ENCODE measurements at places on chromosomes 3 and 15.

GRCh38 chr3:47370887-47371697, 9.7 kb upstream of the PTPN23 start:
- DNase-seq: no peak

GRCh38 chr15:62777671-62778070, 264.9 kb upstream of the TPM1 start:
- DNase-seq: no peak

- no peak for DNase-seq
These were observed 207.1 kb downstream of the MEIS2 start for GRCh38 chr15:36893276-36893675.

DNA sequence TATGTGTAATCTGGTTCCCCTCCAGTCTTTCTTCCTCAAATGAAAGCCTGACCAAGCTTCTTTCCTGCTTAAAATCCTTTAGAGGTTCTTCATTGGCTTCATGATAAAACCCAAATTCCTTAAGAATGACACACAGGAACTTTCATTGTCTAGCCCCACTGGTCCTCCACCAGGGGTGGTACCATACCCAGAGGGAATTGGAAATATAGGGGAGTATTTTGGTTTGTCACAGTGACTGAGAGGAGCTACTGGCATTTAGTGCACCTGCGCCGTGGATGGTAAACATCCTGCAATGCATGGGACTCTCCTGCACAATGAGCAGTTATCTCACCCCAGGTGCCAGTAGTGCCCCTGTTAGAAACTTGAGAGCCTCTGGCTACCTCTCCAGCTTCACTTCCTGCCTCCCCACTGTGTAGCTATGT, 10.8 kb downstream of the ZWILCH start:
- no peak for DNase-seq

GRCh38 chr15:78855746-78856145, 16.9 kb upstream of the MORF4L1 start:
- no peak for DNase-seq

DNA sequence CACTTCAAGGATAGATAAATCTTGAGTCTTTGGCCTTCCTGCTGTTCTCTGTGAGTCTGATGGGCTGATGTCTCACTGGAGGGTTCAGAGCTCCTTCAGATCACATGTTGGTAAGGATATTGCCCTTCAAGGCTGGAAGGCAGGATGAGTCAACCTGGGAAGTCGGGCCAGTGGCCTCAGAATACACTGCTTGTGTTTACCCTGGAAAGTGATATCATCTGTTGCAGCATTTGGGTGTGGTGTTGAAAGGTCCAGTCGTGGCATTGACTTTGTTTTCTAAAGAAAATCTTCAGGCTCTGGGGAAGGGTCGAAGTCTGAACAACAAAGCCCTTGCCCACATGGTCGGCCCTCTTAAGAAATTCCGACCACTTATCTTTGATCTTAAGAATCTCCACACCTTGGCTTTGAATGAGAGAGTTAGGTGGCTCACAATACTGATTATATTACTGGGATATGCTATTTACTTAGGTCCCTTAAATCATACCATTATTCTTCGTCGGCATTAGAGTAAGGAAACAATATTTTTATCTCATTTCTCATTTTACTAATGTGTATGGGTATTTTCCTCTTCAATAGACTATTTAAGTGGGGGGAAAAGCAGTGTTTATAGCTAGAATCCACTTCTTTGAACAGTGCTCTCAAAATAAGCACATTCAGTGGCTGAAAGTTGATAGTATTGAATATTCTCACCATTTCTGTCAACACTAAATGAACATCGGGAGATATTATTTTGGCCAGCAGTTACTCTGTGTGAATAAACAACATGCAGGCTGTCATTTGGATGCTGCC, 303.9 kb upstream of the RASGRP1 start:
- no peak for DNase-seq

DNA sequence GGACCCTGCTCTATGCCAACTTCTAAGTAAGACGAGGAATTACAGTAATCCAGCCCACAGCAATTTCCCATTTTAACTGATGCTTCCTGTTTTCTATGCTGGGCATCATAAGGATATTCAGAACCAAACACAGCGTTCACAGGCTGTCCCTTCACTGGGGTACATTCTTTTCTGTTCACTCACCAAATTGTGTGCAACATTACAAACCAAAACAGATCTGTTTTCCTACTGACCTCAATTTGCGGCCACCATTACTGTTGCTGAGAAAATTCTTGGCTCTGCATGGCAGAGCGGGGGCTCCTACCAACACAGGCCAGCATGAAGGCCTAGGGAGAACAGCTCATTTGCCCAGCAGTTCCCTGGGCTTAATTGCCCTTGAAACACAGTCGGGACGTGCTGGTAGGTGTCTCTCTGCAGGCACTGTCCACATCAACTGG, 76.5 kb downstream of the MYO1E start:
- no peak for DNase-seq

GRCh38 chr3:69948246-69948862, 51.2 kb upstream of the SAMMSON start:
- DNase-seq: no peak

- no peak for DNase-seq
These were observed 4.8 kb upstream of the ESYT3 start for GRCh38 chr3:138429665-138430064.

Measured in T-helper 22 cell (primary cell).